ENCODE measurements at places on chromosomes 2 and 18.

- DNase-seq, result no peak
Measured at GRCh38 chr2:24702800-24703199, 90.4 kb downstream of the PTRHD1 start.

- DNase-seq, result no peak
Measured at GRCh38 chr18:22152093-22152492, 17.3 kb upstream of the GATA6 start.

- DNase-seq, result no peak
Measured at GRCh38 chr2:135021618-135022017, 25.6 kb downstream of the MAP3K19 start.

- no peak for DNase-seq
Measured at GRCh38 chr2:235432741-235433520, 60.9 kb upstream of the AGAP1 start.

- DNase-seq, result no peak
Measured at GRCh38 chr2:183255411-183255810, 131.2 kb downstream of the NUP35 start.

GRCh38 chr2:178271629-178272333 lies 77.5 kb downstream of the OSBPL6 start:
- no peak for DNase-seq
